ENCODE measurements at places on chromosomes 1 and 21.

GRCh38 chr1:6016191-6016865, 24.1 kb upstream of the NPHP4 start:
- DNase-seq = no peak

- DNase-seq = no peak
Measured at GRCh38 chr1:33438364-33439160, 7.7 kb upstream of the PHC2 start.

- no peak for DNase-seq
Measured at GRCh38 chr1:119219711-119220110, 79.3 kb upstream of the WARS2 start.

GRCh38 chr1:169528215-169529067, 42.7 kb upstream of the SLC19A2 start:
- DNase-seq = no peak

DNA sequence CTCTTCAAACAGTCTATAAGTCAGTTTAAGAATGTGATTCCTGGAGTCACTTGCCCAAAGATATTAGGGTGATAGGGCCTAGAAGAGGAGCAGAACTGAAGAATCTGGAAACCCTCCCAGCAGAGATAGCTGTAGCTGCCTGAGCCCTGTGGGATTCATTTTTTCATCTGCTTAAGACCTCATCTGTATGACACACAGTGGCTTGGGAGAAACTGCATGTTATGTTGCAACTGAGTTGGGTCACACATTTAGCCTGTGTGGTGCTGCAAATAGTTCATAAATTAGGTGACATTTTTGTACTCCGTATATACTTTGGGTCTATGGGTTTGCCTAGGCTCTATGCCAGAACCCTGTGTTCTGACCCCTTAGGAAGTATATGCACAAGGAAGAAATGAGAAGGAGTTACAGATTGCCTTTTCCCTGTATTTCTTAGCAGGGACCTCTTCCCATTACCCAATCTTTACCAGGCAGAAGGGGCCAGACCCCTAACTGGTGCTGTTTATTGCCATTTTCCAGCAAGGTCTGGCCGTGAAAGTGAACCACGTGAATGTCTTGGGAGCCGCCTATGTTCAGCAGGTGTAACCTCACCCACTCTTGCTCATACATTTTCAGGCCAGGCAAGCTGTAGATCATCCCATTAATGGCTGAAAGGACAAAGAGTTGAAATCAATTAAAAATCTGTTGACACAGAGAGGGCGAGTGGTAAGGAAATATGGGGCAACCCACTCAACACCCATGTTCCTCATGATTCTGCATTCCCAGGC, 41.9 kb upstream of the SLC19A2 start:
- no peak for DNase-seq

DNA sequence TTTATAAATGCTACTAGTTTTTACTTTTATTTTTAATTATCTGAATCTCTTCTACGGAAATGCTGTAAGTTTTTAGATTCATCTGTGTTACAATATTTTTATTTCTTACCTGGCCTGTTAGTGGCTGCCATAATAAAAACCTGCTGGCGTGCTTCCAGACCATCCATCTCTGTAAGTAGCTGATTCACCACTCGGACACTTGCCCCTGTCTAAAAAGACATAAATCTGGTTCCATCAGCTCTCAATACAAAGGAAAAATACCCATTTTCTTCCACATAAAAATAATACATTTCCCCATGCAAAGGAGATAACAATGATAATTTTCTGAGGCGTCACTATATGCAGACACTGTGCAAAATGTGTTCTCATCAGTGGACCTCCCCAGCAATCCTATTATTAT, 62.0 kb downstream of the NVL start:
- no peak for DNase-seq

DNA sequence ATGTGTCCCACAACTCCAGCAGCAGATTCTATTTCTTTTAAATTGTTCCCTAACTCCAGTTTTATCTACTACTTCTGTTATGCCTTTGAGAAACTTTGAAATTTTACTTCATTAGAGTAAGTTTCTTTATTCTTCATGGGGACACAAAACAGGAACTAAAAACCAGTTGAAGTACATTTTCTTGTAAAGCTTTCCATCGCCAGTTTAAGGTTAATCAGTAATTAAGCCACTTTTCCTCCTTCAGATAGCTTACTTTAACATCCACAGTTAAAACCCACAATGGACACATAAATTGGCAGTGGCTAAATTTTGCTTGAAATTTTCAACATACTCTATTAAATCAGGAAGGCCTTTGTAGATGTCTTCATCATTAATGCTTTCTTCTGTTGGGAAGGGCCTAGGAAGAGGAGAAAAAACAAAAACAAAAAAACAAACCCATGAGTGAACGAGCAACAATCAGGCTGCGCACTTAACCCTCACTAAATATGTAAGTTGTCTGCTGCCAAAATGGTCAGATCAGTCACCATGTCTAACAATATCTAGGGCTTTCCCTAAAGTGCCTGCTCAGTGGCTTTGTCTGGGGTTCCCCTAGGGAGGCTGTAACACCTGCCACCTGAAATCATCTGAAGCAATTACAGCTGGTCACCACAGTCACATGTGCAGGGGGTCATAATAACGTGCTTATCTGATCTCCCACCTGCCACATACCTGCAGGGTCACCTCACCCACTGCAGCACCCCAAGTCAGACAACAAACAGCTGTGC, 187.9 kb downstream of the VAV3 start:
- no peak for DNase-seq

- DNase-seq = peak; percentile 51
Measured at GRCh38 chr1:38818175-38818976, 41.2 kb downstream of the RRAGC start.

GRCh38 chr1:117809764-117810163, 119.7 kb downstream of the GDAP2 start:
- no peak for DNase-seq

DNA sequence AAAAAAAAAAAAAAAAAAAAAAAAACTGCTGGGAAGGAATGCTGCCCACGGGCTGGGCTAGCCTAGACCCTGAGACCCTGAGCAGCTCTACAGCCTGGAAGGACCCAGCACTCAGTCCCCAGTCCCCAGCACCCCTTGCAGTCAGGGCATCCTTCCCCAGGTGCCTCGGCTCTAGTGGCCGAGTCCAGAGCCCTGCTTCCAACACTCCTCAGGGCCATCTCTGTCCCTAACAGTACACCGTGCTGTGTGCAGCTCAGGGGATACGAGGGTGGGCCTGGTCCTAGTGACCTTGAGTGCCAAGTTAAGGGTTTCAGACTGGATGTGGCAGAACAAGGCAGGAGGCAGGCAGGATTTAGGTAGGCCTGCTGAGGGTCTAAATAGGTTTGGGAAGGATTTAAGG, 50.2 kb upstream of the LRP8 start:
- DNase-seq = no peak

GRCh38 chr1:169959686-169960085, 66.0 kb upstream of the SCYL3 start:
- no peak for DNase-seq

DNA sequence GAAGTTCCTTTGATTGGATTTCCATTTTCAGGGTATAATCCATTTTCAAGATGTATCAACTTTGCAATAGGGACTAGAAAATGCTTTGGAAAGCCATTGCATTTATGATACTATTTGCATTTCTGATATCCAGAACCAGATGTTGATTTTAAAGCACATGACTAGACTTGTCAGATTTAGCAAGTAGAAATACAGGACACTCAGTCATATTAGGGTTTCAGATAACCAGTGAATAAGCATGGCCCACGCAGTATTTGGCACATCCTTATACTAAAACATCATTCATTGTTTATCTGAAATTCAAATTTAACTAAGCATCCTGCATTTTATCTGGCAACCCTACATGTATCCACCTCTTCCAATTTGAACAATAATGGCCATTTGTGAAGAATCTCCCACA, 113.3 kb upstream of the DPT start:
- DNase-seq = no peak
